ENCODE measurements at places on chromosomes 1 and 21.

DNA sequence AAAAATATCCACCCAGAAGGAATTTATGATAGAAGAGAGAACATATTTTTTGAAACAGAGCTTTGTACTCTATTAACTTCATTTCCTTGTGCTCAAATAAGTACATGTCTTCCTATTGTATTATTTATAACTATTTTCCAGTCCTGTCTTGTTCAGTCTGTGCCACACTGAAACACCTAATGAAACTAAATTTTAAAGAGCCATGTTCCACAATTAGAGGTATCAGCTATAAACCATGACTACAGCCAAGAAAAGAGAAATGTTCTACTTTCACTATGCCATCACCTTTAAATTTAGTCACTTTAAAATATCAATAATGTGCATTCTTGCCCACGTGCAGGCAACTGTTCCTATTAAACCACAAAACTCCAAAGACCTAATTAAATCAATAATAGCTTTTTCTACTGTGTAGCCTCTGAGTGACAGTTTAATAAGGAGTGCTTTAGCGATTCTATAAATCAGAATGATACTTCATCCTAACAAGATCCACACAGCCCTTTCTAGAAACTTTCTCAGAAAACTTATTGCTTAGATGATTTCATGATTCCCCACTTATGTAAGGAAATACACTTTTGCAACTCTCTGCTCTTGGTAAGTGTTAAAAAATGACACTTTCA lies 404.9 kb upstream of the CHRM3 start:
- no peak for DNase-seq

GRCh38 chr1:19133360-19133759 lies 76.7 kb downstream of the UBR4 start:
- DNase-seq = no peak

DNA sequence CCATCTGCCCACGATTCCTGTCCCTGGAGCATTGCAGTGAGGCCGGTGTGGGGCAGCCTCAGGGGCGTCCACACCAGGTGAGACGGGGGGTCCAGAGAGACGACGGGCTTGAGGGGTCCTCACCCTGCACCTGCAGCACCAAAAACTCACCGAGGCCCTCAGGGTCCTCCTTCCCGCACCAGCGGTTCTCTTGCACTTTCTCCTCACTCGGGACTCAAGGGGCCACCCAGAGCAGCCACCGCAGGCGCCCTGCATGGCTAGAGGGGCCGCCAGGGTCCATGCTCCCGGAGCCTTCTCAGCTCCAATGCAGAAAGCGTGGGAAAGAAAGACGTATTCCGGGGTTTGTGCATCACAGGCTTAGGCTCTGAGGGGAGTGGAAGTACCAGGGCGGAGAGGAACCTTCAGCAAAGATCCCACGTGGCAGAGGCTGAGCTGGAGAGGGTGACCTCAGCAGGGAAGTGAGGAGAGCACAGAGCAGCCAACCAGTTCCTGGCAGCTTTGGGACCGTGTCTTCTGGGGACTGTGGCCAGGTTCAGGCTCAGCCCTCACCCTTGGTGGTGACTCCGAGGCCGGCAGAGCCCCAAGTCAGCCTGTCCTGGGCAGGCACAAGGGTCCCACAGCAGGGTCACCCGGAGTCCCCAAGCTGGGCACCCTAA lies 19.5 kb upstream of the COL6A2 start:
- DNase-seq = no peak

GRCh38 chr1:166064951-166065350 lies 101.8 kb downstream of the FAM78B start:
- DNase-seq = no peak

DNA sequence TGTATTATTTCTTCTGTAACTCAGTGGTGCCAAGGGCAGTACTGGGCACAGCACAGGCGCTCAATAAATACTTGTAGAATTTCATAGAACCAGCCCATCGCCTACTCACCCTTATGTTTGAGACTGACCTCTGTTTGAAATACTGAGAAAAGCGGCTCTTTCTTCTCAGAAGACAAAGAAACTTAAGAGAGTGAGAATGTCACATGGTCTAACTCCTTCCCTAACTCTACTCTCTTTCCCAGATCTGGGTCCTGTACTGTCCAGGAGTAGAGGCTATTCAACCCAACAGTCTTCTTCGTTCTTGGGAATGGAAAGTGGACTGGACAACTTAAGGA lies 4.2 kb downstream of the IGSF8 start:
- no peak for DNase-seq

GRCh38 chr1:157404614-157405013 lies 147.7 kb downstream of the FCRL5 start:
- DNase-seq = no peak

DNA sequence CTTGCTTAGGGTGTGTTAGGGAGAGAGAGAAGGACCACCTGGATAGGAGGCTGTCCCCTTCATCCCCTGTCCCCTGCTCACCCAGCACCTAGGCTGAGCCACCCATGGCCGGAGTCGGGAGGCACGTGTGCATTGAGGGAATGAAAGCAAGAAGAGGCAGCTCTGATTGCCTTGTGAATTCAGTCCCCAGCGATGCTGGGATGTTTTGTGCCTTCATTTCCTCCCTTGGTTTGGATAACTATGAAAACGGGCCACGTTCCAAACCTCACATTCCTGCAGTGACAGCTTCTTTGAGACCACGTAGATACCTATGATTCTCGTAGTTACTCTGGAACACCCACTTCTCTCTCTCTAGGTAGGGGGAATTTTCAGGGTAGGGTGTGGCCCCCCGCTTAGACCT lies 67.1 kb downstream of the MAN1C1 start:
- DNase-seq = no peak

GRCh38 chr1:201184307-201185122 lies 6.1 kb upstream of the IGFN1 start:
- DNase-seq = no peak

GRCh38 chr1:60129911-60130310 lies 56.3 kb upstream of the C1orf87 start:
- no peak for DNase-seq

DNA sequence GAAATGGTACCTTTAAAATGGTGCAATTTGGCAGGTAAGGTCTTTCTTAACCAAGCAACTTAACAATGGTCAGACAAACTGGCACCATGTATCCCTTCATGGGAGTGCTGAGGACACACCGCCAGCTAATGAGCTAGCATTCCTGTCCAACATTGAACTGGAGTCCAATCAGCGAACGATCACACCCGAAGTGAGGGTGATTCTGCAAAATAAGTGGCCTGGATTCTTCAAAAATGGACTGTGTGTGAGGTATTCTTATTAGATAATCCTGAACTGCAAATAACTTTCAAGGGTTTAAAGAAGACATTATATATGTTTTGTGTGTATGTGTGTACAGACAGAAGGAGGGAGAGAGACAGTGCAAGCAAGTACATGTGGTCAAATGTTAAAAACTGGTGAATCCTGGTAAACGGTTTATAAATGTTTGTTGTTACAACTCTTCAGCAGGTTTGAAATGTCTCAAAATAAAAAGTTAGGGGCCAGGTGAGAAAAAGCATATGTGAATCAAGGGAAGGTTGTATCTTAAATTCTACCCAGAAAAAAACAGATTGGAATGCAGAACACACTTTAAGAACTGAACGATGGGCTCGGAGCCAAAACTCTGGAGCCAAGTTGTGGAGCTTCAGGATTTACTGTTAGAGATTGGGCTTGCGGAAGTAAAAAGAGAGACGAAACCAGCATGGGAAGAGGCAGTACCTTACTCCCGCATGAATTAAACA lies 20.9 kb downstream of the GADD45A start:
- DNase-seq = no peak

- no peak for DNase-seq
Measured at GRCh38 chr1:19635646-19636045, 8.5 kb upstream of the NBL1 start.

GRCh38 chr1:173202424-173203145 lies 4.5 kb downstream of the TNFSF4 start:
- DNase-seq = no peak

DNA sequence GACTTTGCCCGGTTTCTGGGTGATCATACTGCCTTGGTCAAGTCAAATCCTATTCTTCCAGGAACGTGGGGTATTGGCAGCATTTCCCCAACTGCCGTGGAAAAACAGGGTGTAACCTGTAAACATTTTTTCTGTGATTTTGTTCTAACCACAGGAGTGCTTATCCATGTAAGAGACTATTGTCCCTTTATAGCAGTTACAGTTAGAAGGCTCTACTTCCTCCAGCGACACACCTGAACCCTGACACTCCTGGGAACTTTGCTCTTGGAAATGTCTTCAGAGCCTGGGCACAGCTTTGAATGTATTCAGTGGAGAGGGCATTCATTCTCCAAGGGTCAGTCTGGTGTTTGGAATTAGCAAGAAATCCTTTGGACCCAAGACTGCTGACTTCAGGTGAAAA lies 26.4 kb upstream of the ARHGEF10L start:
- no peak for DNase-seq

DNA sequence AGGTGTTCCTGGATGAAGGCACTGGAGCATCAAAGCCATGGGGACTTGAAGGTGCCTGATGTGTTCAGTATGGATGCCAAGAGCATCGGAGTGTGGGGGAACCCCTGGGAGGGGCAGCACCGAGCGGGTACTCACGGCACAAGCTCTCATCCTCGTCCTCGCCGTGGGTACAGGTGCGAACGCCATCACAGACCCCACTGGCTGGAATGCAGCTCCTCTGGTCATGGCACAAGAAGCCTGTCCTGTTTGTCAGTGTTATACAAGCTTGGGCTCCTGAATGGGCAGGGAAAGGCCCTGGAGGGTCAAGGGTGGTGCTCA lies 6.0 kb downstream of the LDLRAD1 start:
- DNase-seq = no peak

DNA sequence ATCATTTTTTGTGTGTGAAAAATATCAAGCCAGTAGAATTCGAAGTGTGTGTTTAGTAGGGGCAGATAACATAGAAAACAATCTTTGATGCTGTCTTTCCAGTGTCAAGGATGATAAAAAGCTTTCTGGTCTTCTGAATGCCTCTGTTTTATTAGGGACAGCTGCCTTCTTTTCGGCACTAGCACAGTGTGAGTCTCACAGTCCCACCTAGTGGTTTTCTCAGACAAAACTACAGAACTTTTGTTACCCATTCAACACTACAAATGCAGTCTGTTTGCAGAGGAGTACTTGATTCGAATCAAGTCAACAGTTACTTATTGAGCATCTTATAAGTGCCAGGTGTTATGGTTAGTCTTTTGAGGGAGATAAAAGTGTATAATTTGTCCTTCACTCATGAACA lies 30.6 kb upstream of the MCOLN3 start:
- DNase-seq = no peak

- no peak for DNase-seq
Measured at GRCh38 chr1:89802841-89803240, 18.0 kb upstream of the LRRC8D start.

DNA sequence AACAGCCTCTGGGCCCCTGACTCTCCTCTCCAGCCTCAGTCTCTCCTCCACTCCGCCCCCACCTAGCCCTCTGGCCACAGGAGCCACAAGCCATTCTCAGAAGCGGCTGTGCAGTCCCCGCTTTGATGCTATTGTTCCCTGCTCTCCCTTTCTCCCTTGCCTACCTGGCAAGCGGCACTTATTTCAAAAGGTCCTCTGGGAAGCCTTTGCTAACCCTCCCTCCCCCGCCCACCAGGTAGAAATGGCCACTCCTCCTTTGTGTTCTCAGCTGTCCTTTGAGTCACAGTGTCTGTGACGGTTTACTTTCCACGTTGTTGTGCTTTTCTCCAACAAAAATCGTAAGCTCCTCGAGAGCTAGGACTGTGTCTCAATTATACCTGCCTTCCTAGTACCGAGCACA lies 338.4 kb upstream of the PROX1 start:
- no peak for DNase-seq

DNA sequence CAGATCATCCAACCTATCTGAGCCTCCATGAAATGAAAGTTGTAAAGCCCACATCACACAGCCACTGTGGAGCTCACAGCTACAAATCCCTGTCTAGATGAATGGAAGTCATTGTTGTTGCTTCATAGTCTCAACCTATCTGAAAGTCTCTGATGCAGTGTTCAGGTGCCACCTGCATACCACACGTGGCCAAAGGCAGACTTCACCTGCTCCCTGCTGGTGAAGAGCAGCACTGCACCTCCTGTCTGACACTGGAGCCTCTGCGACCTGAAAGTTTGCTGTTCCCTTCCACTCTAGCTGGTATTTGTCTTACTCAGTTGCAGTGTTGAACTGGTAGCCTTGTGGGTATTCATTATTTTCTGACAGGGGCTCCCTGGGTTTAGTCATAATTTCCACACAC lies 18.4 kb downstream of the LORICRIN start:
- peak; percentile 2 for DNase-seq

DNA sequence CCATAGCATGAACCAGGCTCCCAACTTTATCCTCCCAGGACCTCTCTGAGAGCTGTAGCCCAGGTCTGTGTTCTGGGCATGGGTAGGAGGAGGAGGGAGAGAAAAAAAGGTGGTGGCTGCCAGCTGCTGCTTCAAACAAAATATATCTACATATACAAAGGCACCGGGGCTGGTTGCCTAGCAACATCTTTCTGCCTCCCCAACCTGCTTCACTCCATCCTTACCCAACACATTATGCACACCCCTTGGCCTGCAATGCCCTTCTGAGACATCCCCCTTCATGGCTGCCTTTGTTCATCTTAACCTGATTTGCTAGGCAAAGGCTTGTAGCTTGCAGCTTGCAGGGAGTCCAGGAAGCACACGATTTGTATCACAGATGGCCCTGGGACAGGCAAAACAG lies 27.2 kb upstream of the ATP1A1 start:
- DNase-seq = no peak

DNA sequence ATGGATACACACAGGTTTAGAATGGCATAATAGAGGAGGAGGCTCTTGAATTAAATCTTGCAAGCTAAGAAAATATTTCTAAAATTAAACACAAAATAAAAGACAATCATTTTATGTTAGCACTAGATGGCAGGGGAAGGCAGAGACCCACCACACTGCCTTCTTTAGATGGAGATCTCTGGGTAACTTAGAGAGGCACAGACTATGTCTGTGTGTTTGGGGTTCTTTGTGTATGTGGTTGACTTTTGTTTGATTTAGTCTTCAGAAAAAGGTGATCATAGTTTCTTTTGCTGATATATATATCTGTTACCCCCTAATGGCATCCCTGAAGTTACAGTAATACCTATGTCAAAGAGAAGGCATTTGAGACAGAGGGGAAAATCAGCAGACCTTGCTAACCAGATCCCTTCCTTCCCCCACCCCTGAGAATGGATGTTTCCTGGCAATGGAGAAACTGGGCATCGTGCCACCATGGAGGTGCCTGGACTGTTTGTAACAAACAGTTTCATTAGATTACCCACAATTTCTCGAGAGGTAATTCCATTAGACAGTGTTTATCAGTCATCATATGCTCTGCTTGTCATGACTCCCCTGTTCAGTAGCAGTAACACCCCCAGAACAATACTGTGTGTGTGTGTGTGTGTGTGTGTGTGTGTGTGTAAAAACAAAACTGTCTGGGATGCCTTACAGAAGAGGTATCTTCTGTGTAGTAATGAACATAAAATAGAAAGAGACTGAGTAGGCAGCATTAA lies 228.3 kb upstream of the DEPDC1 start:
- no peak for DNase-seq

All from stimulated activated CD8-positive, alpha-beta memory T cell treated with anti-CD3 and anti-CD28 coated beads, Interleukin-4, amount 100 ng/mL, for 24 hours (primary cell).